ENCODE measurements at places on chromosomes 1 and 21.

DNA sequence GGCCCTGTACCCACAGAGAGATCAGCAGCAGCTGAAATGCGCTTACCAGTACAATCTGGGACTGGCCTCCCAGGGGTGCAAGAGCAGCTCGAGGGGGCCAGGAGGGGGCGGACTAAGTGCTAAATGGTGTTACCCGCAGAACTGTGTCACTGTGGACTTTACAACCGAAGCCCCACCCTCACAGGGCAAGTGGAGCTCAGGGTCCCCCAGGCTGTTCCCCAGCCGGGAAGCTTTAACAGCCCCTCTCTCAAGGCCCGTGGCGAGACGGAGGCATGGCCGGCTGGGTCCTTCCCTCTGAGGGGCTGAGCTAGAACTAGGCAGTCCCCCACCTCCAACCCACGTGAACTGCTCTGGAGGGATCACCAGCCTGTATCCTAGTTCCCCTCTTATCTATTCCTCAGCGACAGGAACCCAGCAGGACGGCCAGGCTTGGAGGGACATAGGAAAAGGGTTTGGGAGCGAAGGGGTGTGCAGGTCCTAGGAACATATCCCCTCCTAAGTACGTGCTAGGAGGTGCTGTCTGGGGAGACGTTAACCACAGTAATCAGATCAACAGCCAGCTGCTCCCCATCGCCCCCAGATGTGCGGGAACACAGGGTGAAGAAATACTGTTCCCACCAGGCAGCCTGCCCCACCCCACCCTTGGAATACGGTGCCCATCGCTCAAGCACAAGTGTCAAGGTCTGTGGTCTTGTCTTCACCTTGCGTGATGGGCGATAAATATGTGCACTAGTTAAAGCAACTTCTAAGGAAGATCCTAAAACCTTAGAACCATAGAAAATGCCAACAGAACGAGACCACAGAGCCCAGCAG, 24.4 kb downstream of the ZBTB17 start:
- no peak for DNase-seq

DNA sequence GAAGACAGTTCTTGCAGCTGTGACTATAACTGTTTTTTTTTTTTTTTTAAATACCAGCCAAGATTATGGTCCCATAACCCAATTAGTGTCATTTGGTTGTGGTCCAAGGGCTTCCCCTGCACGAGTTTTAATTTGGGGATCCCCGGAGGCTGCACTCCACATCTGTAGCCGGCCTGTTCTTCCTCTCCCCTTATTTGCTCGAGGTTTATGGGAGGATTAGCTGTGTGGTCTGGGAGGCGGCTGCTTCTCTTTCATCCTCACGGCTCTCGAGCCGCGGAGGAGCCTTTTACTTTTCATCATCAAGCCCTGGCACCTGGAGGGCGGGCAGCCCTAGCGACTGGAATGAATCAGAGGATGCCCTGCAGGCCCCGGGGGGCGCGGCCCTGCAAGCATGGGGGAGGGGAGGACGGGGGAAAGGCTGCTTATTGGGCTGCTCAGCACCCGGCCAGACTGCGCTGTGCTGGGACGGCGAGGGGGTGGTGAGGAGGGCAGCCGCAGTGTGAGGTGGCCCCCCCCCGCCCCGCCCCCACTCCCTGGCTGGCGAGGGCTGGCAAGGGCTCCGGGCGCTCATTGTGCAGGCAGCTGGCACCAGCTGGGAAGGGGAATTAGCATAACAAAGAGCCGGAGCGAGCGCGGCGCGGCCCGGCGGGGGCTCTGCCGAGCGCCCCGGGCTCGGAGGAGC, 18.5 kb downstream of the SERTAD4 start:
- DNase-seq: peak; percentile 95

DNA sequence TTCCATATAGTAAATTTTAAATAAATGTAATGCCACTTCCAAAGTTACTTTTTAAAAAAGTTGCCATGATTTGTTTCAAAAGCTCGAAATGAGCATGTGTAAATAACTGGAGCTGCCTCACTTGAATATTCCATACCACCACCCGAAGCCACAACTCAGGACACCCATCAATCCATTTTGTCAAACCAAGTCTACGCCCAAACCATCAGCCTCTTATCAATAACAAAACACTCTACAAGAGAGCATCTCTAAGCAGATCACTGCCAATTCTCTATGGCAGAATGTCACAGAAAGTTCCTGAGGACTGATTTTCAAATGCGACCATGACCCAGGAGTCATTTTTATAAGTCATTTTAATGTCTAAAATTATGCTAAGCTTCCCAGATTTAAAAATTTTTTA, 4.5 kb downstream of the HNRNPR start:
- no peak for DNase-seq

DNA sequence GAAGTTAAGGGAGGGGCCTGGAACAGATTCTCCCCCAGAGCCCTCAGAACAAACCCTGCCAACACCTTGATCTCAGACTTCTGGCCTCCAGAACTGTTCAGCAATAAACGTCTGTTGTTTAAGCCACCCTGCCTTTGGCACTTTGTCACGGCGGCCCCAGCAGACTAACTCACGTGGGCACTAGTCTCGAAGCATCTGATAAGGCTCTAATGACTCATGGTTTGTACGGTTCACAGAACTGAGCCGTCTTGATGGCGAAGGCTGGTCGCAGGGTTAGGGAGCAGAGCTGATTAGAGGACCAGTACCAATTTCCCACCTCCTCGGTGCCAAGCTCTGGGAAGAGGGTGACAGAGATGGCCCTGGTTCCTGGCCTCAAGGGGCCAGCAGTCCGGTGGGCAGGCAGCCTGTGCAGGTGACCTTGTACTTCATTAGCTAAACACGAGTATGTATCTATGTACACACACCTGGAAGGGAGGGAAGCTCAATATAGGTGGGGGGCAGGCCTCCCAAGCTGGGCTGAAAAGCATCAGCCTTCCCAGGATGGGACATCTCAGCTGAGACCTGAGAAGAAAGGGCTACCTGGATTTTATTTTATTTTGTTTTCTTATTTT, 112.8 kb downstream of the MRPS6 start:
- no peak for DNase-seq

DNA sequence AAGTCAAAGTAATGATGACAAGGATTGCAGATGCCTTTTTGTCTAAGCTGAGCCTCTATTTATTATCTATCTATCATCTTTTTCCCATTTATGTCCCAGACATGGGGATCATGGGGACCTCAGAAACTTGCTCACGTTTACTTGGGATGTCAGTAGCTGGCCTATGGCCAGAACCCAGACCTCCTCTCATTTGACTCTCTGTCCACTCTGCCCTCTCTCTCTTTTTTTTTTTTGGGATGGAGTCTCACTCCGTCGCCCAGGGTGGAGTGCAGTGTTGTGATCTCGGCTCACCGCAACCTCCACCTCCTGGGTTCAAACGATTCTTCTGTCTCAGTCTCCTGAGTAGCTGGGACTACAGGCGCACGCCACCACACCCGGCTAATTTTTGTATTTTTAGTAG, 3.7 kb upstream of the ID3 start:
- DNase-seq: no peak

- no peak for DNase-seq
Measured at GRCh38 chr1:10799726-10800125, 3.3 kb upstream of the CASZ1 start.

- no peak for DNase-seq
Measured at GRCh38 chr1:228404107-228404720, 2.4 kb downstream of the TRIM11 start.

DNA sequence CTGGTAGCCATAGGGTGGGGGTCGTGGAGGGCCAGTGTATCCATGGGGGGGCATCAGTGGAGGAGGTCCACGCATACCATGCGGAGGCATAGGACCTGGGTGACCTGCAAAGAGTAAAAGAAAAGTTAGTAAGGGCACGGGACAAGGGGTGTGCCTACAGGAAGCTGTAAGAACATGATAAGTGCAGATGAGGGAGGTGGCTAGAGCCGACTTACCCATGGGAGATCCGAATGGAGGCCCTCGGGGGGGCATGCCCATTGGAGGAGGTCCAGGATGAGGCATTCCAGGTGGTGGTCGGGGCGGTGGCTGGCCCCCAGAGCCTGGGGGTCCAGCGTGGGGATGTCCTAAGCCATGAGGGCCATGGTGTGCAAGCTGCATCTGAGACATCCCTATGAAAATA, 4.0 kb downstream of the SF3B4 start:
- DNase-seq: no peak

GRCh38 chr1:235923466-235924021, 56.8 kb upstream of the LYST start:
- peak; percentile 79 for DNase-seq

DNA sequence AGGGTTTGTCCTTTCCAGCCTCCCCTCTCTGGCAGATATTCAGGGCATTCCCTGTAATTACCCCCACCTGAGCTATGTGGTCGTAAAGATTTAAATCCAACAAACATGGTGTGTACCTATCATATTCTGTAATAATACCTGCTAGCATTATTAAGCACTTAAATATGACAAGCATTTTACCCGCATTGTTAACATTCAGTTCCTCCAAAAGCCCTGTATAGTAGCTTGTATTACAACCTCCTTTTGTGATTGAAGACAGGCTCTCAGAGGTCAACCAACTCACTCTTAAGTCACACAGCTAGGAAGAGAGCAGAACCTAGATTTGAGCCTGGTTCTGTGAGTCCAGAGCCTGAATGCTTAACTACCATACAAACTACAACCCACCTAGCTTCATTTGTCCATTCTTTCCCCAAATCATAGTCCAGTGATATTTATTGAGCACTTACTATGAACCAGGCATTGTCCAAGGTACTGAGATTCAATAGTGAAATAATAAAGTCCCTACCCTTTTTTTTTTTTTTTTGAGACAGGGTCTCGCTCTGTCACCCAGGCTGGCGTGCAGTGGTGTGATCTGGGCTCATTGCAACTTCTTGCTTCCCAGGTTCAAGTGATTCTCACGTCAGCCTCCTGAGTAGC, 13.8 kb upstream of the KDM4A start:
- peak; percentile 73 for DNase-seq

Data from PC-9 (cell line).